ENCODE measurements at places on chromosomes 16 and 17. TPM values are rescaled to one million over a fixed set of nuclear protein-coding genes. Genes with fewer than 3 reads are reported as not detected.

The CEP295NL gene
- total RNA-seq, result 0.86 TPM

The OTOP2 gene
- total RNA-seq, result not detected

The PLA2G15 gene
- 6.4 TPM for total RNA-seq

The ANKFN1 gene
- total RNA-seq, result 1.1 TPM

The CDYL2 gene
- total RNA-seq, result 7.1 TPM

The P4HB gene
- 1,111 TPM for total RNA-seq

The SYNGR3 gene
- total RNA-seq, result 0.68 TPM

The MON1B gene
- 71.1 TPM for total RNA-seq

All from MCF 10A (cell line).